ENCODE measurements at places on chromosomes 4 and X.

- no peak for DNase-seq
Observed at GRCh38 chrX:63283348-63283747, 67.8 kb downstream of the SPIN4 start.

DNA sequence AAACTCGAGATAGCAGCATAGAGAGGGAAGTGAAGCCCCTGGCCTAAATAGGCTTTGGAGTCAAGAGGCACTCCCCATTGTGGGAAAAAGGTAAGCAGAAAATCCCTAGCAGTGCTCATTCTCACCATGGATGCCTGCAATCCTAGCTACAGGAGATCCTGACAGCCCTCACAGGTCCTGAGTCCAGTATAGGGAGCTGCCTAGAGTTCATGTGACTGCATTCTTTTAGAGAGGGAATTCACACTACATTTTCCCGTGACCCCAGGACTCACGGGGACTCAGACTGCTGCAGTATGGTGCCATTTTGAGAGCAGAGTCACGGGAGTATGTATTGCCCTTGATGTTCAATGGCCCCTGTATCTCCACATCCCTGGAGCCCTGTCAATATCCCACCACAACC is 82.4 kb downstream of the MAGED1 start:
- DNase-seq: no peak

- no peak for DNase-seq
Observed at GRCh38 chrX:10756441-10756840, 136.1 kb upstream of the MID1 start.

GRCh38 chr4:33658971-33659370 is 2585.3 kb downstream of the ARAP2 start:
- no peak for DNase-seq

DNA sequence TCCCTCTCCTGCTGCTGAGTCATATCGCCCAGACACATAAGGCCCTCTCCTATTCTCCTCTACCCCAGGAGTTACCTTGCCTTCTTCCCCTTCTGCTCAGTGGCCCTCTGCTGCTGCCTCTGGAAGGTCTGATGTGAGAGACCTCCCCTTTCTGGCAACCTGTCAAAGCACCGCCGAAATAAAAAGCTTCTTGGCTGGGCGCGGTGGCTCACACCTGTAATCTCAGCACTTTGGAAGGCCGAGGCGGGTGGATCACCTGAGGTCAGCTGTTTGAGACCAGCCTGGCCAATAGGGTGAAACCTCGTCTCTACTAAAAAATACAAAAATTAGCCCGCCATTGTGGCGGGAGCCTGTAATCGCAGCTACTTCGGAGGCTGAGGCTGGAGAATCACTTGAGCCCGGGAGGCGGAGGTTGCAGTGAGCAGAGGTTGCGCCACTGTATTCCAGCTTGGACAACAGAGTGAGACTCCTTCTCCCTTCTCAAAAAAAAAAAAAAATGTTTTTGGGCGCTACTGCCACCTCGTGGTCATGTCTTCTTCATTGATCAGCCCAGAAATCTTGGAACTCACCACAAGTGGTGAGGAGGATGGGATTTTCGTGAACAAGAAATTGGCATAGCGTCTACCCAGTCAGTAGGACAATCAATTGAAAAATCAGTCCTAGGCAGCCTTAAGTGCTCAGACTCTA is 8.6 kb upstream of the ZXDA start:
- no peak for DNase-seq

GRCh38 chr4:95231681-95232080 is 317.1 kb downstream of the UNC5C start:
- DNase-seq: no peak

DNA sequence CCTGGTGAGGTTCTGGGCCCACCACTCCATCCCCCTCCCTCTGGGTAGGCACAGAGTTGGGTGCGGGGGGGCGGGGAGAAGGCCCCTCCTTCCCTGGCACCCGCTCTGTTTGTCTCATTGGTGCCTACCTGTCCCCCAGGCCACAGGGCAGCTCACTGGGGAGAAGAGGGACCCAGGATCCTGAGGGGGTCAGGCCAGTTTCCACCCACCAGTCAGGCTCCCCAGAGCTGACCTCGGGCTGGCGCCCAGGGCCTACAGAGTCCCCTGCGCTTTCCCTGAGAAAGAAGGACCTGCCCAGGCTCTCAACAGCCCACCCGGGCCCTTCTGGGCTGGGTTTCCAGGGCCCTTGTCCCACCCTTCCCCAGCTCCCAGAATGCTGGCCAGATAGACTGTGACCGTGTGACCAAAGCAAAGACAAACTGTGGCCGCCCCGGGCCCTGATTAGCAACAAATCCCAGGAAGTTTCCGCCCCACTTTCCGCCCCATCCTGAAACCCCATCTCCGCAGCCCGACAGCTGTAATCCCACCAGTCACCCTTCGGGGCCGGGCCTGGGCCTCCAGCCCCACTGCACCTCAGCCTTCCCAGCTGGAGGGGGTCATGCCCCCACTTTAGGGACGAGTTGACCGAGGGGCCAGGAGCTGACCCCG is 33.8 kb upstream of the FGFR3 start:
- DNase-seq: no peak

- DNase-seq: no peak
Observed at GRCh38 chr4:159029481-159029880, 73.4 kb upstream of the RAPGEF2 start.

GRCh38 chr4:158796370-158797140 is 27.7 kb downstream of the FNIP2 start:
- no peak for DNase-seq

All from GM13977 (cell line).